ENCODE measurements at places on chromosomes 5 and 9.

DNA sequence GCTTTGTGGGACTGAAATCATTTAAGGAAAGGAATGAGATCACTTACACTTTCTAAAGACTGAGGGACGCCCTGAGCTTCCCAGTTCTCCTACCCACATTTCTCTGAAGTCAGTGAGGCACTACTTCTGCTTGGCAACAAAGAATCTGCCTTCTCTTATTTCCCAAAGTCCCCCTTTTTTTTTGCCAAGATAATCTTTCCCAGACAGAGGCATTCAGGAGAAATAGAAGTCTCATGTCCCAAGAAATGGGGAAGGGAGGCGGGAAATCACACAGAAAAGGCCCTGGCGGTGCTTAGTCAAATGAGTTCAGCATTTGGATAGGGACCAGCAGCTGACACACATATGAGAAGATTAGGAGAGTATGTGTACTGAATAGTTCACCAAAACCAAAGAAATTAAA lies 159.7 kb downstream of the MUSK start:
- no peak for DNase-seq

GRCh38 chr9:33659921-33660320 lies 135.4 kb upstream of the PRSS3 start:
- DNase-seq: no peak

DNA sequence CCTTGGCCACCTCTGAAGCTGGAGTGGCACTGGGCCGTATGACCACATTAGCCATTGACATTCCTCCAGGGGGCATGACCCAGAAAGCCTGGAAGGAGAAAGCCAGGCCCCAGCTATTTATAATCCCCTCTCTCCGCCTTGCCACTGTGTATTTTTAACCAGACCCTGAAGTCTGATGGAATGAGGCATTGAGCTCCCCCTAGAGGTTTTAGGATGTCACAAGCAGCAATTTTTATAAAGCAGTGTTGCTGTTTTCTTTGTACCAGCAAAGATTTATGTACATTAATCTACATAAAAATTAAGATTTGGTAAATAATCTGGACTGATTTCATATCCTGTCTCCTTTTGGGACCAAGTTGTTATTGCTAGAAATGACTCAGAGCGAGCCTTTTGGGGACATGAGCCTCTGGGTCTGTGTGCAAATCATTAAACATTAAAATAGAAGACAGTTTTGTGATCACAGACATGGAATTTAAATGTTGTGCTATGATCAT lies 127.1 kb downstream of the TRIO start:
- no peak for DNase-seq

- DNase-seq: no peak
Observed at GRCh38 chr5:112014783-112015395, 257.9 kb upstream of the NREP start.

GRCh38 chr5:72268753-72269410 lies 51.2 kb downstream of the MRPS27 start:
- DNase-seq: peak; percentile 11

DNA sequence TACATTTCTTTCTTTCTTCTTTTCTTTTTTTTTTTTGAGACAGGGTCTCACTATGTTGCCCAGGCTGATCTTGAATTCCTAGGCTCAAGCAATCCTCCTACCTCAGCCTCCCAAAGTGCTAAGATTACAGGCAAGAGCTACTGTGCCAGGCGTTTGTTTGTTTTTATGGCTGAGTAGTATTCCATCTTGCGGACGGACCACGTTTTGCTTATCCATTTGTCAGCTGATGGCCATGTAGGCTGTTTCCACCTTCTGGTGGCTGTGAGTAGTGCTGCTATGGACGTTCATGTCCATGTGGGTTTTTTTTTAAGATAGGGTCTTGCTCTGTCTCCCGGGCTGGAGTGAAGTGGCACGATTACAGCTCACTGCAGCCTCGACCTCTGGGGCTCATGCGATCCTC lies 2.5 kb downstream of the DOK3 start:
- no peak for DNase-seq

- DNase-seq: no peak
Observed at GRCh38 chr9:135704483-135704882, 2.5 kb downstream of the KCNT1 start.

DNA sequence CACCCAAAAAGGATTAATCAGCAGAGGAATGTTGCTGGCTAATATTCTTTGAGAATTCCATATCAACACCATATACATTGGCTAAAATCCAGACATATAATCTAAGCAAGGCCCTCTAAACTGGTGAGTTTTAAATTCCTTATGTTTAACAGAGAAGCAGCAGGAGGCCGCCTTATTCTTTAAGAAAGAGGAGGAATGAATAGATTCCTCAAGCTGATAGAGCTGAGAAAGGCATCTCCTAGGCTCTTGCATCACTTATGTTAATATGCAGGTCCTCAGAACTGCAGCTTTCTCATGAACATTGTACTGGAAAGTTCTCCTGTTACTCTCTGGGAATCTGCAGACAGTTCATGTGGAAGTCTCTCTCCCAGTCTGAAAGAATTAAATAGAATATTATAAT lies 20.1 kb upstream of the SMARCA2 start:
- DNase-seq: no peak

DNA sequence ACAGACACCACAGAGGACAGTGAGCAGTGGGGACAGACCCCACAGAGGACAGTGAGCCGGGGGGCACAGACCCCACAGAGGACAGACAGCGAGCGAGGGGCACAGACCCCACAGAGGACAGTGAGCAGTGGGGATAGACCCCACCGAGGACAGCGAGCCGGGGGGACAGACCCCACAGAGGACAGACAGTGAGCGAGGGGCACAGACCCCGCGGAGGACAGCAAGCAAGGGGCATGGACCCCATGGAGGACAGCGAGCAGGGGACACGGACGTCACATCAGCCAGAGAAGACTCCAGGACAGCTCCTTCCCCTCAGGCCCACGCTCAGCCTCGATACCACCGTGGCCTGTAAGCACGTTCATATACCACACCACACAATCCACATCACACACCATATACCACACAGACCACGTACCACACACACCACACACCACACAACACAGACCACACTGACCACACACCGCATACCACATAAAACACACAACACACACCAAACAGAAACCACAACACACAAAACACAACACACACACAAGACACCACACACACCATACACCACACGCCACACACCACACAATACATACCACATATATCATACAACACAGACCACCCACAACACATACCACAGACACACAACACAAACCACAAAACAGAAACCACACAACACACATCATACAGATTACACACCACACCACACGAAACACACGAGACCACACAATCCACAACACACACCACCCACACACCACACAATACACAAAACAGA lies 5.2 kb upstream of the ZDHHC11 start:
- no peak for DNase-seq

GRCh38 chr5:43294226-43294625 lies 19.0 kb downstream of the HMGCS1 start:
- no peak for DNase-seq

DNA sequence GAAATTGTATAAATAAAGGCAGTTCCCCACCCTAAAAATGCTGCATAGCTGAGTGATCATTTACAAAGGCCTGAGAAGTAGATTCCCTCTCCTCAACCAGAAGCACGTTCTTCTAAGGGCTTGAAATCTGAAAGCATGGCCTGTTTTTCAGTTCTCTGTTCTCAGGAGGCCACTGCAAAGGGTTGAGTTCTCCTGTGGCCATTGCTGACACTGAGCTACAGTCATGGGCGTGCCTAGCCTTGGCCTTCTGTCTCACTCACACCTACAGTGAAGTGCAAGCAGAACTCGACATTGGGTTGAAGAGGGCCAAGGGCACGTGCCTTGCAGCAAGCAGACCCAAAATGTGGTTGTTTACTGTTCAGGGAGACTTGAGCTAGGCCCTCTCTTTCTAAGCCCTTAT lies 276.6 kb upstream of the VLDLR start:
- DNase-seq: no peak

- no peak for DNase-seq
Observed at GRCh38 chr5:154118893-154119336, 71.6 kb upstream of the GALNT10 start.

GRCh38 chr9:105959531-105959930 lies 265.2 kb downstream of the TMEM38B start:
- DNase-seq: no peak
